ENCODE measurements at places on chromosomes 5 and 9.

GRCh38 chr5:92567831-92568450 lies 1013.1 kb downstream of the NR2F1-AS1 start:
- no peak for DNase-seq

DNA sequence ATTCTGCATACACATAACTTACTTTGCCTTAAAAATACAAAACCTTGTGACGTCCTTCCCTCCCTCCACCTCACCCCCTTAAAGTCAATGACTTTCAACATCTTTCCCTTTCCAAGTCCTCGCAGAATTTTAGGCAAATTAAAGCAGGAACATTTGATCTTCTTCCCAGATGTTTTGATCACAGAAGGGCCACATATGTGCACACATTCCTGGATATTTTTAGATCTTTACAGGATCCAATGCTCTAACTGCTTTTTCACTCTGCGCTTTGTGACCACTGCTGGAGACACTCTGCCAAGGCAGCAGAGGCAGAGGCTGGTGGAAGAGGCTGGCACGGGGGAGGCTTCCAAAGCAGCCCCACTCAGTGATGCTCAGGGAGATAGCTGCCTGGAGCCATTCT lies 130.7 kb downstream of the SEC61B start:
- DNase-seq = no peak

GRCh38 chr9:35577486-35577885 lies 27.6 kb upstream of the TESK1 start:
- DNase-seq = no peak

- DNase-seq = no peak
Observed at GRCh38 chr5:180208038-180208434, 975 bp downstream of the RASGEF1C start.

- DNase-seq = no peak
Observed at GRCh38 chr5:90386099-90386710, 23.4 kb downstream of the CETN3 start.

GRCh38 chr5:171395042-171395441 lies 7.4 kb downstream of the NPM1 start:
- DNase-seq = no peak

DNA sequence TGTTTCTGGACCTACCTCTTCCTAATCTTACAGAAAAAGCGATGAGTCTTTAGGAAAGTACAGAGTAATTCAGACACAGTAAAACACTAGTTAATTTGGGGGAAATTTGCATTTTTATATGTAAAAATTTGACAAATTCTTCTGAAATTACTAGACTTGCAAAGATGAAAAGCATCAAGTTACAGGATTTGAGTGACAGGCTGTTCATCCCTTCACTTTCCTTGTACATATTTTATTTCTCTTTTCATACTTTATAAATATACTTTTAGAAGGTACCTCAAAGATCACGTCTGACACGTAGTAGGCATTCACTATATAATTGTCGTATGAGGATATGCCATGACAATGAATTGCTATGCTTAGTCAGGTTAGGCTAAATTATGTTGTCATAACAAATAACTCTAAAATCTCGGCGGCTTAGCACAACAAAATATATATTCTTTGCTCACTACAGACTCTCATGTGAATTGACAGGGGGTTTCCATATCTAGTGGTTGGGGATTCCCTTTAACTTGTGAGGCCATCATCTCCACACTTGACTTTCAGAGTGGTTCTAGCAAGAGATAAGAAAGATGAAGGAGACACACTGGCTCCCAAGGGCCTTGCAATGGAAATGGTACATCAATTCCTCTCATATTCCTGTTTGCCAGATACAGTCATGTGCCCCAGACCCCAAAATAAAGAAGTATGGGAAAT lies 154.1 kb upstream of the TUT7 start:
- no peak for DNase-seq

DNA sequence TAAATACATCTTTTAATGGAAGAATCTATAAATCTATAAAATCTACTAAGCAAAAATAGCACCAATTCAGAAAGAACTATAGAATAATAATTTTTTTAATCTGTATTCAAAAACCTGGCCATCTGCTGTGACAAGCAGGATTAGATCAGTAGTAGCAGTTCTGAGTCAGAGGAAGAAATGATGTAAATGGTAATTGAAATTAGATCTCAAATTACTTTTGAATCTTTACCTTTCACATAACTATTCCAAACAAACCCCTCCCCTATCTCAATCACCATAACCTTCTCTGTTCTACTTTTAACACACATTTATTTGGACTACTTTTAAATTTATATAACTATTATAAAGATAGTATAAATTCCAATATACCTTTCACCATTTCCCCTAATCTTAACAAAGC lies 727.8 kb upstream of the FAM174A start:
- DNase-seq = no peak

GRCh38 chr5:155562158-155562557 lies 548.6 kb downstream of the KIF4B start:
- no peak for DNase-seq

DNA sequence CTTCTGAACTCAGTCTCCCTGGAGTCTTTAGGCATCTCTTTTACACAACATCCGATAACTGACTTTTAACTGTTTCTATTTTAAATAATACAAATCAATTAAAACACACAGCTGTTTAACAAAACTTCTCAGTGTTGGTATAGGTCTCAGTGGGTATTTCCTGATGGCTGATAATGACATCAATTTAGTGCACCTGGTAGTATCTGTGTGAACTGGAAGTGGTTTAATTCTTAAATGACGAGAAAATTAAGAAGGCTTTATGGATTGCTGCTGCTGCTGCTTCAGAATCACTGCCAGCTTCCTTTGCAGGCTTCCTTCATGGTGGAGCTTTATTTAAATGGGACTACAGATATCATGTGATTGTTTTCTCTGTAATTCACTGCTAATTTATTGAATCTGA lies 92.3 kb downstream of the RPS23 start:
- no peak for DNase-seq

DNA sequence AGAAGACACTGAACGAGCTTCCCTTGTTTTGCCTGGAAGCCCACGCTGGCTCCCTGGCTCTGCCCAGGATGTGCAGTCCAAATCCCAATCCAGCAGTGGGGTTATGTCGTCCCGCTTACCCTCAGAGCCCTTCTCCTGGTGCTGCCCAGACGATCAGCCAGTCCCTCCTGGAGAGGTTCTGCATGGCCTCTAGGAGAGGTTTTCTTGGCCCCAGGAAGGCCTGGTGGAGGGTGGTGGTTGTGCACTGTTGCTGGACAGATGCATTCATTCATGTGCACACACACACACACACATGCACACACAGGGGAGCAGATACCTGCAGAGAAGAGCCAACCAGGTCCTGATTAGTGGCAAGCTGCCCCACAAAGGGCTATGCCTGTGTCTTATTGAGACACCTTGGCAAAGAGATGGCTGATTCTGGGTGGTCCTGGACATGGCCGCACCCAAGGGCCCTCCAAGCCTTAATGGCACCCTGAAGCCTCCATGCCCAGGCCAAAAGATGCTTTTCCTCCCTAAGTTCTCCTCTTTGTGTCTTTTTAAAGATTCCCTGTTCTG lies 10.5 kb upstream of the OLFM1 start:
- no peak for DNase-seq

DNA sequence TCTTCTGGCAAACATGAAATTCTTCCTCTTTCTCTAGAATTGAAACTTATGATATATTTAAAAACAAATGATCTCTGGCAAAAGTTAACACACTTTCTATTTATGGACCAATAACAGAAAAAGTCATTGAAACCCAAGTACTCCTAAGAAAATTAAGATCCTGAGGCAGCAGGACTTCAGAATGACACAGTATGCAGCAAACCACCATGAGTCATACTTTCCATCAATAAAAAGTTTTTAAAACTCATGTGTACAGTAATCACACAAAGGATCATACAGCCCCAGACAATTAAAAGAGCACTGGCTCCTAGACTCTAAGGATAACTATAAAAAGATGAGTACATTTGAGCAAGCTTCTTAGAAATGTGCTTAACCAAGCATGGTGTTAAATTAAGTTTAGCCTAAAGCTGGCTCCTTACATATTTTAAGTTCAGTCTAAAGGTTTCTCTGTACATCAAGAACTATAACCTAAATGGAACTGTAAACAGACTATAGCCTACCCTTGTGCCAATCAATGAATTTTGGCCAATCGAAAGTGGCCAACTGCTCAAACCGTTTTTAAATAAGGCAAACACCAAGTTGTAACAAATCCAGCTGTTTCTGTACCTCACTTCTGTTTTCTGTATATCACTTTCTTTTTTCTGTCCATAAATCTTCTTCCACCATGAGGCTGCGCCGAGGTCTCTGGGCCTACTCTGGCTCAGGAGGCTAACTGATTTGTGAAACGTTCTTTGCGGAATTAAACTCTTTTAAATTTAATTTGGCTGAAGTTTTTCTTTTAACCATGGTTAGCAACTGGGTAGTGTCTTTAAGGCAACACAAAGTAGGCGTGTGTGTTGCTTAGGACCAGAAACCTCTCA lies 232.1 kb upstream of the PIK3R1 start:
- peak; percentile 54 for DNase-seq

DNA sequence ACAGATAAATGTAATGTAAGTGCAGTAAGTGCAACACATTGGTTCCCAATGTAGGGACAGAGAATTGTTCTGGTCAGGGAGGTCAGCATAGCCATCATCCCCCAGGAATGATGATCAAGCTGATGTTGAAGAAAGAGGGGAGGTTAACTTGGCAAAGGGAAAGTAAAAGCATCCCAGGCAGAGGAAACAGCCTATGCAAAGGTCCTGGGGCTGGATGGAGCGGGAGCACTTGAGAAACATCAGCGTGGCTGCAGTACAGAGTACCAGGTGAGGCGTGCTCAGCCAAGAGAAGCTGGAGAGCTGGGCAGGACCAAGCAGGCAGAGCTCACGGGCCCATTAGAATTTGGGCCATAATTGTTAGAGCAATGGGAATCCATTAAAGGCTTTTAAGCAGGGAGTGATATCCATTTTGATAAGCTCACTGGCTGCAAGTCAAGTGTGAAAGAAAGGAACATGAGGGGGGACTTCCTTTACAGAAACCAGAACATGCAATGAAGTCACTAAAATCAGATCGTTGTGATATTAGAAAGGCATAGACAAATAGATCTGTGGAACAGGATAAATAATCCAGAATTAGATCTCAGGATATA lies 50.1 kb upstream of the HAND1 start:
- no peak for DNase-seq

- no peak for DNase-seq
Observed at GRCh38 chr9:133576875-133577736, 32.1 kb downstream of the FAM163B start.

DNA sequence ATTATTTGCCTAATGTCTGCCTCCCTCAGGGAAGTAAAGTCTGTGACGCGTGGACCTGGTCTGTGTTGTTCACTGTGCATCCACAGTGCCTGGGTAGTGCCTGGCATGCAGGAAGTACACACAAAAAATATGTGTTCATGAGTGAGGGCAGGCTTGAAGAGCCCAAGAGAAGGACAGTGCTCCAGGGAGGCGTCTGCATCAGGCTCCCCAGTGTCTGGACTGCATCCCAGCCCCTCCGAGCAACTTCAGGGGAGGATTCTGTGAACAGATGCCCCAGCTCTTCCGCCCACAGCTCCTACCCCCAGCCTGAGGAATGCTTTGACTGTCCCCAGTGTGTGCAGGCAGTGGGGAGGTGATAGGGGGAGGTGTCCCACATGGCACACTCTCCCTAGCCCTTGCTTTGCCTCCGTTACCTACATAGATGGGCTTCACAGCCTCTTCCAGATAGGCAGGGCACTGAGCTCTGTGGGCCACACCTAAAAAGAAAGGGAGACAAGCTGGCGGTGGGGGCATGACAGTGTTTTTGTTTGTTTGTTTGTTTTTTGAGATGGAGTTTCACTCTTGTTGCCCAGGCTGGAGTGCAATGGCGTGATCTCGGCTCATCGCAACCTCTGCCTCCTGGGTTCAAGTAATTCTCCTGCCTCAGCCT lies 25.4 kb downstream of the IRF1 start:
- DNase-seq = no peak

- no peak for DNase-seq
Observed at GRCh38 chr5:115423541-115423940, 121.0 kb downstream of the FEM1C start.

- DNase-seq = no peak
Observed at GRCh38 chr5:9713356-9713755, 83.2 kb upstream of the TAS2R1 start.

GRCh38 chr9:5178126-5178805 lies 7.2 kb downstream of the INSL6 start:
- DNase-seq = no peak
